ELF-1 (cell line): ENCODE measurements at places on chromosomes 6 and 20.

DNA sequence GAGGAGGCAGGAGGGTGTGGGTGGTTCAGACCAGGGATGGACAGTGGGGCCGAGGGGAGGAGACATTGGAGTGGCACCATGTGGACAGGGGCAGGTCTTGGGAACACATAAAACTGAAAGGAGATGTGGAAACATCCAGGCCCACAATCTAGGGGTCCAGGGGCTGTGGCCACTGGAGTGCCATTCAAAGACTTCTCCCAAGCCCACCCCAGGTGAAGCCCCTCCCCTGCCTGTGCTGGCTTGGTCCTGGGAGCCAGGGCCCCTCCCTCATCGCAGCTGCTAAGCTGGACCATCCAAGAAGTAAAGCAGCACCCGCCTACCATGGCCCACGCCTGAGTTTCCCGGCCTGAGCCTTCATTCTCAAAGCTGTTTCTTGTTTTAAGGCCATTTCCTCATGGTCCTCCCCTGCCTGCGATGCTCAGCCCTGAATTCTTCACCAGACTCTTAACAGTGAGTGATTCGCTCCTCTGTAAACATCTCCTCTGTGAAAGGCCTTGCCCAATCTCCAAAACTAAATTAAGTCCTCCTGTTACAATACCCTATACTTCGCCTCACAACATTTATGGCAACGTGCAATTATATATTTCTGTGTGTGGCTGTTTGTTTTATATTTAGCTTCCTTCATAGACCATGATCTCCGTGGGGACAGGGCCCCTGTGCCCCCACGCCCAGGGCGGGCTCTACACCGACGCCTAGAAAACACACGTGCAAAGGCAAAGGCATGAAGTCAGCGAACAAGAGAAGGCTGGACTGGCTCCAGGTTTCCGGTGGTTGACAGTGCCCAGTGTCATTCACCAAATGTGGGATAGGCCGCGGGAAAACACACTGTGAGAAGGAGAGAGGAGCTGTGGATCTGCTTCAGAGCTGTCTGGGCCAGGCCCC is 267.8 kb downstream of the ERMARD start:
- no peak for DNase-seq

DNA sequence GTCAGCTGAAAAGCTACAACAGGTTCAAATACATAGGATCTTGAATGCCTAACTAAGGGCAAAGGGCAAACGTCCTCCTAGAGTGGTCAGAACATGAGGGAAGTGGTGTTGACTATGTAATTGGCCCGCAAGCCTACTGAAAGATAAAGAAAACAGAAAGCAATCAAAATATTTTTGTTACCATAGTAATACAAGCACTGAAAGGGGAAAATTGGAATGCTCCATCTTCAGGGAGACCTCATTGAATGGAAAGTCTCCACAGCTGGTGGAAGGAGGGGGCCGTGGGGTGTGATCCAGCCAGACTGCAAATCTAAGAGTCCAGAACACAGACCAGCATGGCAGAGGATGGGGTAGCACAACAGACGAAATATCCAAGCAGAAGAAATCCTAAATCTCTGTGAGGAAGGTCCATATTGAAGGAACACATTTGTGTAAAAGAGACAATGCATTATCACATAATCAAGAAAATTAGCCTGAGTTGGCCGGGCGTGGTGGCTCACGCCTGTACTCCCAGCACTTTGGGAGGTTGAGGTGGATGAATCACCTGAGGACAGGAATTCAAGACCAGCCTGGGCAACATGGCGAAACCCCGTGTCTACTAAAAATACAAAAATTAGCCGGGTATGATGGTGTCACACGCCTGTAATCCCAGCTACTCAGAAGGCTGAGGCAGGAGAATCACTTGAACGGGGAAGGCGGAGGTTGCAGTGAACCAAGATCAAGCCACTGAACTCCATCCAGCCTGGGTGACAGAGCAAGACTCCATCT is 39.5 kb downstream of the MTFR2 start:
- no peak for DNase-seq

GRCh38 chr6:77463308-77463860 is at the start of gene HTR1B:
Gene HTR1B (minus strand): TSS chr6:77463491. CDS start chr6:77463403, 88 bp downstream.
- DNase-seq: peak; percentile 53

DNA sequence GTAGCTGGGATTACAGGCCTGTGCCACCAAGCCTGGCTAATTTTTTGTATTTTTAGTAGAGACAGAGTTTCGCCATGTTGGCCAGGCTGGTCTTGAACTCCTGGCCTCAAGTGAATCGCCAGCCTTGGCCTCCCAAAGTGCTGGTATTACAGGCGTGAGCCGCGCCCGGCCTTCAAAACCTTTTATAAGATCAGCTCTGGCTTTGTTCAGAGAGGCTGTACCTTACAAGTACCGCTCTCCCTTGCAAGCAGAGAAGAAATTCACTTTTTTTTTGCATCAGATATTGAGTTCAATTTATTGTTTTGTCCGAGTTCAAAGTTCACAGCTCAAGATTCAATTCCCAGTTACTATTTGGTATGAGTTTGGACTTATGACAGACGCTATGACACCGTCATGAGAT is 1.9 kb upstream of the DNAAF9 start:
- DNase-seq: no peak

DNA sequence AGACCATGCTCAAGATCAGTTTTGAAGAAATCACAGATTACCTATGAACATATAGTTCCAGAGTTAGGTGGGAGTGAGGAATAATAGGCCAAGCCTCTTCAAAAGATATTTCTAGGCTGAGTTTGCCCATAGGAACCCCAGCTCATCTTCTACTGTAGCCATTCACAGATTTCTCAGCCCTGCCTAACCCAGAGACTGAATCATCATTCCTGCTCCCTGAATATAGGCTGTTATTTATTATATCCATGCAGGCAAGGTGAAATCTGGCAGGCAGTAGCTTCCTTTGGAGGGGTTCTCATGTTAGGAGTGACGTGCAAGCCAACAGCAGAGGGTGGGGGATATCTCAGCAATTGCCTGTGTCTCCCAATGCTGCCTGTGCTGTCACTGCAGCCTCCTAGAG is 25.6 kb upstream of the ADGRF4 start:
- no peak for DNase-seq

GRCh38 chr6:98514073-98514720 is 320.2 kb upstream of the POU3F2 start:
- no peak for DNase-seq

DNA sequence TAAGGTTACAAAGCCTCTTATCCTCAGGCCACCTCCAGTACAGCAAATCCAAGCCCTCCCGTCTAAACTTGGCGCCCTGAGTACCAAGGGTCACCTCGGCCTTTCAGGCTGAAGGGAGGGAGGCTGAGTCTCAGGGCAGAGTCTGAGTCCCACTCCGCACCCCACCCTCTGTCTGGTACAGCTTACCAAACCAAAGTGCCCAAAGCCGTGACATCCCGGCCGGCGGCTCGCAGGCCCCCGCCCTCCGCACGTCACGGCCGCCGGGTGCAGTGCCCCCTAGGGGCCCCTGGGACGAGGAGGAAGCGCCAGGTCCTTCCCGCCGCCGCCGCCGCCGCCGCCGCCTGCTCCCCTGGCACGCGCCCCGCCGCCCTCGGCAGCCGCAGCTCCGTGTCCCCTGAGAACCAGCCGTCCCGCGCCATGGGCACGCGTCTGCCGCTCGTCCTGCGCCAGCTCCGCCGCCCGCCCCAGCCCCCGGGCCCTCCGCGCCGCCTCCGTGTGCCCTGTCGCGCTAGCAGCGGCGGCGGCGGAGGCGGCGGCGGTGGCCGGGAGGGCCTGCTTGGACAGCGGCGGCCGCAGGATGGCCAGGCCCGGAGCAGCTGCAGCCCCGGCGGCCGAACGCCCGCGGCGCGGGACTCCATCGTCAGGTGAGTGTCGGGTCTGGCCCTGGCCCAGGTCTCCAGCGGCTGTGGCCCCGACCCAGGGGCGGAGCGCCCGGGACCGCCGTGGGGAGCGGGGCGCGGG is at the start of gene MTHFD1L:
MTHFD1L (plus strand) TSS at position 297 of the 741 bp plus-strand sequence; CDS start at position 418, 121 bp downstream.
- peak; percentile 86 for DNase-seq

- peak; percentile 58 for DNase-seq
These were observed at the start of gene RIMS1 for GRCh38 chr6:71886184-71887005. Gene RIMS1 (plus strand): TSS chr6:71886550. CDS start chr6:71887024, 474 bp downstream.

- no peak for DNase-seq
These were observed 180.5 kb upstream of the PMEPA1 start for GRCh38 chr20:57890202-57890800.

GRCh38 chr6:127514773-127515227 is 4.3 kb downstream of the MTCL3 start:
- peak; percentile 57 for DNase-seq

- DNase-seq: peak; percentile 52
These were observed 990 bp downstream of the BPI start for GRCh38 chr20:38304845-38305447.
